ELR (cell line): ENCODE measurements at places on chromosomes 4 and X.

DNA sequence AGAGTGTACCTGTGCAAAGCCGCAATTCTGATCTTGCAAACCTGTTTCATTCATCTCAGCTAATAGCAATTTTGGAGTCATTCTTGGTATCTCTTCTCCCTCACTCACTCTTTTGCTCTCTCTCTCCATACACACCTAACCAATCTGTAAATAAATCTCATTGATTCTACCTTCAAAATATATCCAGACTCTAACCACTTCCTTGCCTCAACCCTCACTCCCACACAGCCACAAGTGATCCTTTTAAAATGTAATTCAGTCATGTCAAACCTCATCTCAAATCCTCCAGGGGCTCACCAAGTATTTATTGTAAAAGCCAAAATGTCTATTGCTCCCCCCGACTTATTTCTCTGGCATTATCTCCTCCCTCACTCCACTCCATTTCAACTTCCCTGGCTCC lies 51.7 kb upstream of the SLC10A4 start:
- DNase-seq, result no peak

DNA sequence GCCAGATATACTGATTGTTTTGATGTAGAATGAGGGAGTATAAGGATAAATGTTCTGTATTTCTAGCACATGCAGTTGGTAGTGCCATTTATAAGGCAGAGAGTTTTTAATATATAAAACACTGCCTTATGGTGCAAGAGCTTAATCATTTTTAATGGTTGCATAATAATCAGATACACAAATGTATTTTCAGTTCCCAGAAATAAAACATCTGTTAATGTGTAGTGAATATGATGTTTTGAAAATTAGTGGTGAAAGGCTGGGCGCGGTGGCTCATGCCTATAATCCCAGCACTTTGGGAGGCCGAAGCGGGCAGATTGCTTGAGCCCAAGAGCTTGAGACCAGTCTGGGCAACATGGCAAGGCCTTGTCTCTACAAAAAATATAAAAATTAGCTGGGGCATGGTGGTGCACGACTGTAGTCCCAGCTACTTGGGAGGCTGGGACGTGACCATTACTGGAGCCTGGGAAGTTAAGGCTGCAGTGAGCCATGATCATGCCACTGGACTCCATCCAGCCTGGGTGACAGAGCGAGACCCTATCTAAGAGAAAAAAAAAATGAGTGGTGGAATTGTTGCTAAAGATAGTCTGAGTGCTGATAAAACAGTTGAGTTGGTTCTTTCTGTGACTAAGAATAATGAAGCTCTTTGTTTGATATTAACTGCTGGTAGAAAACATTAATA lies 29.3 kb downstream of the CLCN3 start:
- DNase-seq, result no peak

DNA sequence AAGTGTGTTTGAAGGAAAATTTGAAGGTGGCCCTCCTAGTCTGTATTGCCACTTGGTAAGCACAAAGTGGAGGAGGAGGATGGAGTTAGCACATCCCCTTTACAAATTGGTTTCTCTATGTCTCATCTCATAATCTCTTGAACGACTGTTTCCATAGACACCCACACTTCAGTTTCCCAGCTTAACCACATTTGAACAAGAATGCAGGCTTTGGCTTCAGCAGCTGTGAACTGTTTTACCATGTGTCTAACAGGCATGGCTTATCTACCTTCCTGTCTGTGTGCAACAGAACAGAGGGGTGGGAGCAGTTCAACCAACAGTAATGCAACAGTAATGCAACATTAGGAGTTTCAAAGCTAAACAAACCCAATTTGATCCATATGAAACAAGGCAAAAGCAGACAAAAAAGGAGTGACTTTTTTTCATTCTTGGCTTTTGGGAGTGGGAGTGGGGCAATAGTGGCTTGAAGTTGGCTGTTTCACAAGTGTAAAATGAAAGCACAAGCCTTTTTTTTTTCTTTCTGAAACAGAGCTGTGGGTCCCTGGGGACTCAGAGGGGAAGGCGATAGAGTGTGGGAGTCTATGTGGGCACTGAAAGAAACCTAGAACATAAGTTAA lies 108.0 kb downstream of the ITM2A start:
- DNase-seq, result no peak

GRCh38 chr4:113978561-113979147 lies 793 bp downstream of the ARSJ start:
- DNase-seq, result peak; percentile 50

GRCh38 chr4:47852136-47852535 lies 14.3 kb upstream of the CORIN start:
- DNase-seq, result peak; percentile 18

DNA sequence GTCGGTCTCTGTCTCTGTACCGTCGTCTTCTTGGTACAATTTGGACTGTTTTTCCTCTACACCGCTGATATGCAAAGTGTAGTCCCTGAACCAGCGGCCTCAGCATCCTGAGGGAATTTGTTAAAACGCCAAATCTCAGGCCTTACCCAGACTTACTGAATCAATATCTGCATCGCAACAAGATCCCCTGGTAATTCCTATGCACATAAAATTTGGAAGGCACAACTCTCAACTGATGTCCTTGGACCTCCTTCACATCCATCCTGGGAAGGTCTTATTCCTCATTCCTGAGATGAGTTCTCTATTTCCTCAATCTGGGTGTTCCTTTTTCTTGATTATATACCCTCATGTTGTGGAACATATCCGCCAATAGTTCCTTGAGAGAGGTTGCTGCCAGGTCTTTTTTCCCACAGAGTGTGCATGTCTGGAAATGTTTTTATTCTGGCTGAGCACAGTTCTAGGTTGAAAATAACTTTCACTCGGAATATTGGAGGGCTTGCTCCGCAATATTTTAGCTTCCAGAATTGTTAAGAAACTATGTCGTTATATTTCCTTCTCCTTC lies 738 bp upstream of the HPF1 start:
- no peak for DNase-seq

DNA sequence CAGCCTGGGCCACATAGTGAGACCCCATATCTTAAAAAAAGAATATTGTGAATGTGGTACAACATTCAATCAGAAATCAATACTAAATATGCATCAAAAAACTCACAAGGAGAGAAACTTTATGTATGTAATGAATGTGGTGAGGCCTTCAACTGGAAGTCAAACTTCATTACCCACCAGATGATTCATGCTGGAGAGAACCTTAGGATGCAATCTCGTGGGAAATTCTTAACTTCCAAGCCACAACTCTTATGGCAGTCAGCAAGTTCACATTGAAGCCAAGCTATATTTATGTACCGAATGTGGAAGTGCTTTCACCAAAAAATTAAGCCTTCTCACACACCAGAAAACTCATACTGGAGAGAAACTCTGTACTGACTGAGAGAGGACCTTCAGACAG lies 84.5 kb upstream of the UXT start:
- peak; percentile 23 for DNase-seq

DNA sequence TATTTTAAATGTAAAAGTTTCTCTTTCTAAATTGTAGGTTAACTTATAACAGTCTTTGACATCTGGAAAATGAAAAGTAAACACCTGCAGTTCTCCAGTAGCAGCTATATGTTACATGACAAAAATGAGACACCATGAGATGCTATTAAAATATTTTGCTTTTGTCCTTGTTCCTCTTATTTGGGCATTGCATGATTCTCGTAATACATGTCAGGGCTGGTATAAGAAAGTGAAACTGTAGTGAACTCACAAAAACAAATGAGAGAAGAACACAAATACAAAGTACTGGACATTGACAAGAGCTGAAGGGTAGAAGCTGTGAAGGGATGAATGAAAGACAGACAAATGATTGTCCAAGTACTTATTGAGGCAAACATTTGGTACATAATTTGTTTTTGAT lies 9.0 kb downstream of the GK2 start:
- DNase-seq, result no peak

DNA sequence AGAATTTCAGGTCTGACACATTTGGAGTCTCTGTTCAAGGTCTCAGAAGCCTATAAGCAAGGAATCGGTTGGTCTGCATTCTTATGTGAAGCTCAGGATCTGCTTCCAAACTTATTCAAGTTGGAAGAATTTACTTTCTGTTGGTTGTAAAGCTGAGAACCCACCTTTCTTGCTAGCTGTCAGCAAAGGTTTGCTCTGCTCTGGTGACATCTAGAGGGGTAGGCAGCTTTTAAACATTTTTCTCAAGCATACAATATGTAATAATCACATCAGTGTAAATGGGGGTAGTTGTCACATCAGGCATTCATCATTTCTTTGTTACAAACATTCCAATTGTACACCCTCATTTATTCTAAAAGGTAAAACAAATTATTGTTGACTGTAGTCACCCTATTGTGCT lies 935.2 kb downstream of the TRAM1L1 start:
- no peak for DNase-seq

- no peak for DNase-seq
Observed at GRCh38 chrX:155923200-155923599, 42.1 kb downstream of the VAMP7 start.

- DNase-seq, result no peak
Observed at GRCh38 chr4:70619288-70619687, 9.3 kb upstream of the ENAM start.

DNA sequence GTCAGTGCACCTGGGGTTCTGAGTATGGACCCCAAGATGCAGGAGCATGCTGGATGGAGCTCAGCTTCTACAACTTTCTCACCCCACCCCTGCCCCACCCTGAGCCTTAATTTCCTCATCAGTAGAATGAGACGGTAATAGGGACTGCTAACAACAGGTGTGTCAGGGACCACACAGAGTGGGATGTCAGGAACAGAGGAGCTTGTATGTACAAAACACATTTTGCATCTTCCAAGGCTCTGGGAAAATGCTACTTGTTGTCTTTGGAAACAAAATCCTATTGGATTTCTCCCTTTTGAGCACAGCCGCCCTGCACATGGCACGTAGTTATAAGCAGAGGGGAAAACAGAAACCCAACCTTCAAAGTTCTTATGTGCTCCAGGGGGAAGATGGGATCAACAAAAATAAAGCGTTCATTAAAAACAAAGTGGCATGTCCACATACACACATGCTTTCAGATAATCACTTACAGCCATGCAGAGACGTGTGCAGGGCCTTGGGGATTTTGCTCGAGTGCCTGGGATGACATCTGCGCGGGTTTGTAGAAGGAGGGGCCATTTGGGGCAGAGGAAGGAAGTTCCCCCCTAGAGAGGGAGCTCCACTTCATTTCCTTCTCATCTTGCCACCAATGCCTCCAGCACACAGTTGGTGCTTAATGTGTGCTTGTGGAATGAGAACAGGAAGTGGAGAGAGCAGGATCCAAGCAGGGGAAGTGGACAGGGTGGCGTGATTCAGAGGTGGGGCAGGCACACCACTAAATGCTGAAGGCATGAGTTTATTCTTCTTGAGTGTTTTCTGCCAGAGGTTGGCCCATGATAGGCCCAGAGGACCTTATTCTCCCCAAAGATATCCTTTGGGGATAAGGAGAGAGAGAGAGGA lies 138.9 kb downstream of the SMIM20 start:
- no peak for DNase-seq

GRCh38 chrX:52983321-52984000 lies 25.1 kb upstream of the FAM156A start:
- no peak for DNase-seq

DNA sequence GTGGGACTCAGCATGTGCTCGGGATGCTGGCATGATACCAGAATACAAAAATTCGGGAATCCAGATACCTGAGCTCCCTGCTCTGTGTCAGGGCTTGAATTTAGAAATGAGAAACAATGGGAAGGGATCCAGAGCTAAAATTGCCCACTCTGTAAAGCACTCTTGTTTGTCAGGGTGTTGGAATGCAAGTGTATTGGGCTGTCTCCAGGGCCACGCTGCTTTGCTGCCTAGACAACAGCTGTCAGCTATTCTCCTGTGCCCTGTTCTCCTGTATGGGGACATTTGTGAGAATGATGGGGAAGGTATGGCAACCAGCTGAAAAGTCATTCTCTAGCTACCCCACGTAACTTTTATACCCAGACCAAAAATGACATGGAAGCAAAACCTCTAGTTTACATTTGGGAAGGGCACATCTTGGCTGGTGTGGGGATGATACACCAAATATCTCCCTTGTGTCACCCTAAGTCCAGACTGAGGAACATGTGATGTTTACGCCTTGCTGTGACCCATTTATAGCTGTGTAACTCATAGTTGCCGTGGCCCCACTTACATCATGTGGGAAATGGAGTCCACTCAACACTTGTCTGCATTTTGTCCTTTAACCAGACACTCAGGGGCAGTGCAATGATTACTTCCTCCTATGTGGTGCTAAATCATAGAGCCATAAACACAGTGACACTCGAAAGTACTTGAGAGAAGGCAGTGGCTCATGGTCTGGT lies 46.6 kb downstream of the SMPX start:
- DNase-seq, result no peak

- no peak for DNase-seq
Observed at GRCh38 chr4:82678051-82678450, 116.3 kb upstream of the TMEM150C start.

- no peak for DNase-seq
Observed at GRCh38 chrX:45894864-45895645, 650.2 kb downstream of the ZNF674 start.

DNA sequence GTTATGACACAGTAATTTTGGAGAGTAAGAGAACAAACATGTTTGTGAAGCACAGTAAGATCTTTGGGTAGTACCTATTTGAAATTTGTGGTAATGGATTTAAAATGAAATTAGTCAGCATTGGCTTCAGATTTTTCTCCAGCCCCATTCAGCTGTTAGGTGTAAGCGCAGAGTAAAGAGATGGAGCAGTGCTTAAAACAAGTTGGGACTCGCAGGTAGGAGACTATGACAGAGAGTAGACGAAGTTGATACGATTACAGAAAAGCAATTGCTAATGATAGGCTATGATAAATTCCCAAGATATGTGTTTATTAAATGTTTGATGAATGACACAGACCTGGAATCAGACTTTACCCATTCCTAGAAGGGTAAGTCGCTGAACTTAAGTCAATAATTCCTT lies 72.6 kb downstream of the CHIC2 start:
- no peak for DNase-seq

DNA sequence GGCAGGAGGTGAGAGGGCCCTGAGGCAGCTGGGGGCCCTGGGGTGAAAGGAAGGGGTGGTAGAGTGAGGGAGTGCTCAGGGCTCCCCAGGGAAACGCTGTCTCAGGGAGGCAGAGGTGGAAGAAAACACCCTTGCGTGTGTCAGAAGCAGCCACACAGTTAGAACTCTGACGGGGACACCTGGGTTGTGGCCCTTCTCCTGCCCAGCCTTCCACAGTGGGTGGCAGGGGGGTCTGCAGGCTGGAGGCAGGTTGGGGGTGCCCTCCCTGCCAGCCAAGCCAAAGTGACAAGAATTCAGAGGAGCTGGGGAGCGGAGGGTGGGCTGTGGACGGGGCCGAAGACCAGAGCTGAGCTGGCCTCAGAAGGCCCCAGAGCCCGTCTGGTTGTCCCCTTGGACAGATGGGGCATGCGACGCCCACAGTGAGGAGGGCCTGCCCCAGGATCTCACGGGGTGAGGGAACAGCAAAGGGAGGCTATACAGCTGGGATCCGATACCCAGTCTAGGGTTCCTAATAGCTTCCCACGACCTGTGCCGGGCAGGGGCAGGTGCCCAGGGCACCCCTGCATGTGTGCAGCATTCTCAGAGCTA lies 105.2 kb upstream of the ADRA2C start:
- no peak for DNase-seq

- no peak for DNase-seq
Observed at GRCh38 chr4:66197451-66197850, 527.2 kb upstream of the EPHA5 start.

GRCh38 chr4:7703688-7704087 lies 236.0 kb downstream of the AFAP1 start:
- DNase-seq, result no peak
